ENCODE measurements at places on chromosomes 3 and 15.

- no peak for DNase-seq
Observed at GRCh38 chr3:36964331-36964730, 19.5 kb upstream of the TRANK1 start.

- DNase-seq = no peak
Observed at GRCh38 chr15:55915876-55916567, 77.4 kb downstream of the NEDD4 start.

DNA sequence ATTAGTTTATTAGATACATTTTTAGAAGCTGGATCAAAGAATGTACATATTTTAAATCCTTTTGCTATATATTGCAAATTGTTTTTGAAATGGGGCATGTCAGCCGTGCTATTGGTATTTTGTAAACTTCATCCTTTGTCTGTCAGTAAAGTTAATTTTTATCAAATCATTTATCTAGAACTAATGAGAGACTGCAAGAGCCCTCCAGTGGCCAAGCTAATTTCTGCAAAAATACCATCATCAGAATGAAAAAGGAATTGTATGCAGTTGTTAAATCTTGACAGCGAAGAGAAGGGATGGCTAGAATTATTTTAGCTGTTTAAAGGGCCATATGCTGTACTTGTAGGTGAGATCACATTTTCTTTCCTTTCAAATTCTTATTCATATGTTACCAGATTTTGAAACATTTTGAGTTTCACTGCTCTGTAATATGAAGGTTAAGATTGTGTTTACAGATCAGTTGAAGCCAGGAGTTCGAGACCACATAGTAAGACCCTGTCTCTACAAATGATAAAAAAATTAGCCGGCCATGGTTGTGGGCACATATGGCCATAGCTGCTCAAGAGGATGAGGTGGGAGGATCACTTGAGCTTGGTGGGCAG, 8.1 kb upstream of the CLDN11 start:
- no peak for DNase-seq

DNA sequence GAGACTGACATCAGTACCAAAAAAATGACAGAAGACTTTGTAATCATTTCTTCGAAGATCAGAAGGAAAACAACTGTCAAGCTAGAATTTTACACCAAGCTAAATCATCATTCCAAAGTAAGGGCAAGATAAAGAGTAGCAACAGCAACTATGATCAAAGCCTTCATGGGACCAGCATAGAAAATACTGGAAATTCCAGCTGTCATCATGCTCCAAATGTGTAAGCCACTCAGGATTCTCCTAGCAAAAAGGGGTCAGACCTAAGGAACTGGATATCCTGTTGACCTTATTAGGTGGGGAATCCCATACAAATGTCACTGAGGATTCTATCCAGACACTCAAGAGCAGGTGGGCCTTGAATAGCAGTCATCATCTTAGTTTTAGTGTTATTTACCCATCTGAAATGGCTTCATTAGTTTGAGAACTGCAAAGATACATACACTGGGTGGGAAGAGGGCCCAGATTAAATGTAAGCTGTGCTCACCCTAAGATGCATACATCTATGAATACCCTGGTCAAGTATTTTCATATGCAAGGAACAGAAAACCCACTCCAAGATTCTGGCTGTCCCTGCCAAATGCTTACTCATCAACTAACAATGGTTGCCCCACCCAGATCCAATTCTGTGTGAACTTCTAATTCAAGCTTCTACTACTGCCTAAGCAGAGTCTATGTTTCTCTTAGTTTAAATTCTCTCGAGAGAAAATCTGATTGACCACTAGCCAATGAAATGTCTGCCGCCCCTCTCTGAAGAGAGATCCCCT, 33.5 kb downstream of the CLDN18 start:
- no peak for DNase-seq

DNA sequence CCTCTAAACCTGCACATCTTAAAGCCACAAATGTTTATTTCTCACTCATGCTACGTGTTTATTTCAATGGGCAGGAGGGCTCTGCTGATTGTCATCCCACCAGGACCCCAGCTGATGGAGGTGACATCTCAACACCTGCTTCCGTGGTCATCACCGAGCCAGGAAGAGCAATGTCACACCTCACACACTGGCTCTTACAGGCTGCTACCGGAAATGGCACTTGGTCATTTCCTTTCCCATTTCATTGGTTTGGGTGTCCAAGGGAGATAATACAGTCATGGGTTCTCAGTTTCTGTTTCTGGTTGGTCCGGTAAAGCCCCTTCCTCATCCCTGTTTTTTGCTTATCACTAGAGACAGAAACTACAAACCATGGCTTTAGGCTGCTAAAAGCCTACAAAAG, 41.9 kb downstream of the ABHD2 start:
- DNase-seq = no peak

DNA sequence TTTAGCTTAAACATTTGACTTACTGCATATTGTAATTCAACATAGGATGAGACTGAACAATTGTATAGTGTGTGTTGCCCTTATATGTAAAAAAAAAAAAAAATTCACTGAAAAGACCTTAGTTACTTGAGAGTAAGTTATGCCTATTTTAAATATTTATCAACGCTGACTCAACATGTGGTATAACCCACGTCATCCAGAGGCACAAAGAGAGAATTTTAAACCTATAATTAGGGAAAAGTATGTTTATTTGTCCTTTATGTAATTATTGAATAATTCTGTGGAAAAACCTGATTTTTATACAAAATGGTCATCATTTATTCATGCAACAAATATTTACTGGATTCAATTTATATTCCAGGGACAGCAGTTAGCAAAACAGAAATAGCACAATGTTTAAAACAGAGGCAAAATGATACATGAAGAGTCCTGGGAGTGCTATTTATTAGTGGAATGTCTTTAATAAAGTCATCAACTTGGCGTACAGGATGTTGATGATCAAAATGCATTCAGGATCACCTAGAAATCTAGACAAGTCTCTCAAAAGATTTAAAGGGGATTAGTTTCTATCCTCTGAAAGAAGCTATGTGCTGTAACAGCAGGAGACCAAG, 223.7 kb downstream of the PCCB start:
- DNase-seq = no peak
